ENCODE measurements at places on chromosomes 6 and 20.

DNA sequence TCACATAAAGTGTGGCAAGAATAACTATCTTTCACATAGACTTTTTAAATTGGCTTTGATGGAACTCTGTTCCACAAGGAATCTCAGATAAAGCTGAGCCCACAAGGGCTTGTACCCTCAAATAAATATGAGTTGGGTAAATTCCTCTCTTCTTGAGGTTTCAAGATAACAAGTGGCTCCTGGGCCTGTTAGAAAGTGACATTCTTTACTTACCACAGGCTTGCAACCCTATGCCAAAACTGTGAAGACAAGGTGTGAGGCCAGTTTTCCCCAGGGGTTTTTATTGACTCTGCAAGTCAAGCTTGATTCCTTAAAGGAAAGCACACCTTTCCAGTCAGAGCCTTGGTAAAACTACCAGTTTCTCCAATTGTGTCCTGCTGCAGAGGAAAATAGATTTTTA is 664.8 kb upstream of the GJE1 start:
- no peak for DNase-seq

GRCh38 chr6:14796974-14797762 is 448.7 kb upstream of the JARID2 start:
- no peak for DNase-seq

DNA sequence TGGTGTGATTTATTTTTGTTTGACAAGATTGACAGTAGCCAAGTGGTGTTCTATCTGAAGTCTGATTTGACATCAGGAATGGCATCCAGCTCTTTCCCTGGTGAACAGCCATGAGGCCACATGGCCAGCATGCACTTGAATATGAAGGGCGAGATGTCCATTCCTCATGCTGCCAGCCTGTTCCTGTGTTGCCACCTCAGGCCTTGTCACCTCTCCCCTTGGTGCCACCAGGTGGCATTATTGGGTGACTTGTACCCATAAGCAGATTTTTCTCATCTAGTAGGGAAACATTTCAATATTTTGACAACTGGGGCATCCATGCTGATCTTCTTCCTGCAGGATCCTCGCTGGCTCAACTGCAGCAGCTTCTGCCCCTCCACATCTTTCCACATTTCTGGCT is 199.1 kb downstream of the ERMARD start:
- DNase-seq = no peak

GRCh38 chr6:140182821-140183220 is 808.4 kb upstream of the CITED2 start:
- DNase-seq = no peak

GRCh38 chr20:35845561-35845960 is 73.7 kb downstream of the PHF20 start:
- no peak for DNase-seq

- DNase-seq = no peak
Measured at GRCh38 chr6:87182940-87183339, 27.6 kb downstream of the ZNF292 start.

GRCh38 chr6:22627644-22628043 is 58.3 kb downstream of the HDGFL1 start:
- no peak for DNase-seq

GRCh38 chr6:39049575-39050283 is 1.1 kb downstream of the GLP1R start:
- no peak for DNase-seq

- DNase-seq = peak; percentile 71
Measured at GRCh38 chr6:17580518-17581048, 19.5 kb upstream of the FAM8A1 start.

- no peak for DNase-seq
Measured at GRCh38 chr20:45036044-45036755, 64.7 kb downstream of the KCNS1 start.

DNA sequence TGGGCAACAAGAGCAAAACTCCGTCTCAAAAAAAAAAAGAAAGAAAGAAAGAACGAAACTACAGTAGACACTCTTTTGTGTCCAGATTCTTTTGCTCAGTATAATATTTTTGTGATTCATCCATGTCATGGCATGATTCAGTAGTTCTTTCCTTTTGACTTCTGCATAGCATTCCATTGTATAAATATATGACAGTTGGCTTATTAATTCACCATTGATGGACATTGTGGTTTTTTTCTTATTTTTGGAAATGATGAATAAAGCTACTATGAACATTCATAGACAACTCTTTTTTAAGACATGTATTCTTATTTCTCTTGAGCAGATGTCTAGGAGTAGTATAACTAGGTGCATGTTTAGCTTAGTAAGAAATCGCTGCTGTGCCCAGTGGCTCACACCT is 10.3 kb upstream of the IER3 start:
- DNase-seq = no peak

- no peak for DNase-seq
Measured at GRCh38 chr6:21592953-21593352, 598 bp upstream of the SOX4 start.

Data from NCI-H2029 (cell line).